ENCODE measurements at places on chromosomes 4 and X. TPM values are rescaled to one million over a fixed set of nuclear protein-coding genes. Genes with fewer than 3 reads are reported as not detected.

The HOPX gene
- not detected for total RNA-seq

The VCX2 gene
- total RNA-seq = not detected

The ADH1C gene
- not detected for total RNA-seq

The TLR6 gene
- total RNA-seq = 2.8 TPM

The MTNR1A gene
- total RNA-seq = 0.43 TPM

The RAI2 gene
- total RNA-seq = not detected

The H2BW2 gene
- total RNA-seq = not detected

The GLRA3 gene
- not detected for total RNA-seq

The RASL11B gene
- total RNA-seq = 0.14 TPM

The ZMAT1 gene
- not detected for total RNA-seq

The CLNK gene
- not detected for total RNA-seq

The ADD1 gene
- total RNA-seq = 89.1 TPM

The PORCN gene
- 15.8 TPM for total RNA-seq

The KIT gene
- not detected for total RNA-seq

The GPR78 gene
- not detected for total RNA-seq

The DMRTC1 gene
- not detected for total RNA-seq

The NEXMIF gene
- not detected for total RNA-seq

The AMTN gene
- total RNA-seq = not detected

The TRMT2B gene
- total RNA-seq = 15.1 TPM

The CCDC160 gene
- total RNA-seq = not detected

The NR3C2 gene
- total RNA-seq = not detected

The CCDC110 gene
- 0.06 TPM for total RNA-seq

The HSFX4 gene
- not detected for total RNA-seq

The TMSB15A gene
- 0.85 TPM for total RNA-seq

The CXorf51B gene
- total RNA-seq = not detected

The SYNPO2 gene
- 1.0 TPM for total RNA-seq

The DRD5 gene
- not detected for total RNA-seq

The POU4F2 gene
- total RNA-seq = not detected

The CENPVL2 gene
- not detected for total RNA-seq

The SPINK2 gene
- not detected for total RNA-seq

The HS3ST1 gene
- 0.71 TPM for total RNA-seq

The GAGE12F gene
- not detected for total RNA-seq

The SHROOM4 gene
- not detected for total RNA-seq

The ADH7 gene
- total RNA-seq = not detected

The LARP7 gene
- total RNA-seq = 30.4 TPM

The FAM184B gene
- 0.07 TPM for total RNA-seq

The SPARCL1 gene
- total RNA-seq = not detected

The PHEX gene
- 0.44 TPM for total RNA-seq

The MID1 gene
- 31.3 TPM for total RNA-seq

The NSUN7 gene
- total RNA-seq = 0.13 TPM

The TMPRSS11A gene
- not detected for total RNA-seq

The MAGEE2 gene
- total RNA-seq = not detected

The EMCN gene
- not detected for total RNA-seq

The TMEM154 gene
- 0.06 TPM for total RNA-seq

The GRPR gene
- 0.13 TPM for total RNA-seq

The ASB9 gene
- total RNA-seq = 19.7 TPM

The FOXO4 gene
- total RNA-seq = 1.3 TPM

The WWC2 gene
- 19.0 TPM for total RNA-seq

The MND1 gene
- total RNA-seq = 21.1 TPM

The MAGED2 gene
- total RNA-seq = 83.8 TPM

The DGKK gene
- total RNA-seq = not detected

The SLC9B1 gene
- total RNA-seq = not detected

The USP17L11 gene
- total RNA-seq = not detected
